ENCODE measurements at places on chromosomes 1 and 21.

DNA sequence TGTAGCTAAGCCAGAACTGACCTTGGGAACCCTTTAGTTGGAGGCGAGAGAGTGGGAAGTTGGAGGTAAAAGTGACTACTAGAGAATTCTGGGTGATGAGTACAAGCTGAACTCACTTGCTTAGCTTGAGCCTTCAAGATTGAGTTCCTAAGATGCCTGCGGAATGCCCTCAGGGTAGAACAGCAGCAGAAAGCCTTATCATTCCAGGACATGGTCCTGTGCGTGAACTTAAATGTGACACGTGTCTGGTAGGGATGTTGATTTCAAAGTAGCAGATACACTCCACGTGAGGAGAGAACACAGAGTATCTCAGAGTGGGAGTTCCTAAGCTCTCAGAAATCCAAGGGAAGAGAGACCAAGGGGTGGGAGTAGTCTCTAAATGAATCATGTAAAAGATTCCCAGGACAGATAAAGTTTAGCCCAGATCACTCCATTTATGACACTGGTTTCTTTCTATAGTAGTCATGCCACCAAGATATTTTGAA, 60.1 kb downstream of the KCNK1 start:
- DNase-seq = no peak

DNA sequence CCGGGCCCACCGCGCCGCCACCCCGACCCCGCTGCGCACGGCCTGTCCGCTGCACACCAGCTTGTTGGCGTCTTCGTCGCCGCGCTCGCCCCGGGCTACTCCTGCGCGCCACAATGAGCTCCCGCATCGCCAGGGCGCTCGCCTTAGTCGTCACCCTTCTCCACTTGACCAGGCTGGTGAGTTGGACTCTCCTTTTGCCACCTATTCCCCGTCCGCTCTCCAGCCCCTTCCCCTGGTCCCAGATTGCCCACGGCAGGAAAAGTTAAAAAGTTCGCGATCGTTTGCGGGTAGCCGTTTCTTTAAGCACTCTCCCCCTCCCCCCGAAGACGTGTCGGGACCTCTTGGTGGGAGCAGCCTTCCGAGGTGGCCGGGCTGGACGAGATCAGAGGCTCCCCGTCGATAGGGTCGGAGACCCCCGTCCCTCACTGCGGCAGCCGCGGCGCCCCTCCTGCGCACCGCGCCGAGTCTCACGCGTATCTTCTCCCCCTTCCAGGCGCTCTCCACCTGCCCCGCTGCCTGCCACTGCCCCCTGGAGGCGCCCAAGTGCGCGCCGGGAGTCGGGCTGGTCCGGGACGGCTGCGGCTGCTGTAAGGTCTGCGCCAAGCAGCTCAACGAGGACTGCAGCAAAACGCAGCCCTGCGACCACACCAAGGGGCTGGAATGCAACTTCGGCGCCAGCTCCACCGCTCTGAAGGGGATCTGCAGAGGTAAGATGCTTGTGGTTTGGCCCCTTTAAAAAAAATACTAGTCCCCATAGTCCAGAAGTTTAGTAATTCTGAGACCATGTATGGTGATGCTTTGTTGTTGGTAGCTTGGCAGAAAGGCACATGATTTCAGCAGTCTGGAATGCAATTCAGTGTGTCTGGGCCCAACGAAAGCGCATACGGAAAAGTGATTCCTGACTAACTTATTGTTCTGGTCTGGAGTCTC, 576 bp downstream of the CCN1 start:
- DNase-seq = no peak

GRCh38 chr1:57131701-57132394, 166.0 kb upstream of the C8B start:
- no peak for DNase-seq

GRCh38 chr1:154863315-154864174, 6.5 kb downstream of the KCNN3 start:
- DNase-seq = no peak

DNA sequence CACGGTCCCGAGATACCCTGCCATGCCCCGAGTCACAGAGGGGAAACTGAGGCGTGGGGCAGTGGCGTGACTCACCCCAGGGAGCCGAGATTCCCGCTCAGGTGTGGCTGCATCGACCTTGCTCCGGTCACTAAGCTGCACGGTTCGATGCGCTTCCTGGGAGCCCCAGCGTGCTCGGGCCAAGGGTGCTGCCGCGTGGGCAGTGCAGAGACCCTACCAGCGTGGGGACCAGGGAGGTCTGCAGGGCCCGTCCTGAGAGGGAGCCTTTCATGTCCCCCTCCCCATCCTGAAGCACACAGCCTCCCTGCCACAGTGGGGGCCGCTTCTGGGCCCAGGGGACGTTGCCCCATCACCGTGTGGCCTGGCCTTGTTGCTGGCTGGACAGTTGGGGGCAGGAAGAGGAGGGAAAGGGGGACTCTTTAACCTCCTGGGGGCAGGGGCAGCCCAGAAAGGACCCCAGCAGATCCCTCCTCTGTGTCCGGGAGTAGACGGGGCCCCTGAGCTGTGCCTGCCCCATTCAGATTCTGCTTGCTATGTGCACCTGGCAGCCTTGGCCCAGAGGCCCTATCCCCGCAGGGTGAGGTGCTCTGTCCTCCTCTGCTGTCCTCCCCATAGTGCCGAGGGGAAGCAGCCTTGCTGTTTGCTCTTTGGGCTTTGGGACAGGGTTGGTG, 52.3 kb downstream of the COL18A1 start:
- DNase-seq = no peak

DNA sequence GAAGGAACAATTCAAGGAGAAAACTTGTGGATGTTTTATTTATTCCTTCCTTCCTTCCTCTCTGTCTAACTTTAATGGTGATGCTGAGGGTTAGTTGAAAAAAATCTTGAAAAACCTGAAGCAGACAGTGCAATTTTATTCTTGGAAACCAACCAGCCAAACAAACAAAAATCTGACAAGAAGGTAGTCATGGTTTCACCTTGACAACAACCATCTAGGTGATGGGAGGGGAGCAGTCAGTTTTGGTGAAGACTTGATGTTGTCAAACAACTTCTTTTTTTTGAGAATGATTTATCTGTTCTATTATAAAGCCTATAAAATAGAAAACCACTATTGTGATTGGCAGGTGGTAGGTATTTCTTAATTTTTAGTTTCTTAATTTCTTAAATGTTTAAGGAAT, 92.4 kb upstream of the GPR88 start:
- peak; percentile 51 for DNase-seq

DNA sequence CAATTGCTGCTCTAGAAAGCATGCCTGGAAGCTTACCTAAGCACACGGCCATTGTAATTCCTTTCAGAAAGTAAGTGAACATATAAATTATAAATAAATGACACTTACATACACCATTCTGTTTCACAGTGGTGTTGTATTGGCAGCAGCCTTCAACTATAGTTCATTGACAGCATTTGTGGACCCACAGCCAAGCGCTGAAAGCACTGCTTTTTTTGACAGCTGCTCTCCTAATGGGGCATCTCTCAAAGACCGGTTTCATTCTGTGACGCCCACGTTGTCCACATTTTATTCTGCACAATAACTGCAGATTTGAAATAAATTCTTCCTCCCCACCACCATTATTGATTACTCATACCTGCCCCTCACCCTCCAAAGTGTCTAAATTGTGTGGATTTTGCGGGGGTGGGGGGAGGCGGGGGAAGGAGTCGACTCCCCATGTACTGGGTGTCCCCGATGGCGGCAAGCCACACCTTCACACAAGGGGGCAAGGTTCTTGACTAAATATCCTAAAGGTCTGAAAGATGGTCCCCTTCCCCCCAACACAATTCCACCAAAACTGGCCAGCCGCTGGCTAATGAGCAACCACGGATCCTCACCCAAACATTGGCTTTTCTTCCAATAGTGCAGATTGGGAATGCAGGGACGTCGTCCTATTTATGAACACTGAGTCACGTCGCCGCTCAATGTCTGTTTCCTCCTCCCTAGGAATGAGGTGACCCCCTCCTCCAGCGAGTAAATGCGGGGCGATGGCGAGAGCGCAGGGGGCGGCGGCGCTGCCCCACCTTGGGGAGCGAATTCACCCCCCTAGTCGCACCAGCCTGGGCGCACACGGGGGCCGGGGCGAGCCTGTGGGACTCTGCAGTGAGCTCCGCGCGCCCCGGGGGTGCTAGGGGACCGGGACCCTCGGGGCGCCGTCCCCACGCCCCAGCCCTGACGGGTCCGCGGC, 960 bp downstream of the RCAN1 start:
- DNase-seq = no peak

- DNase-seq = no peak
Measured at GRCh38 chr1:220448217-220448616, 79.7 kb upstream of the MARK1 start.

DNA sequence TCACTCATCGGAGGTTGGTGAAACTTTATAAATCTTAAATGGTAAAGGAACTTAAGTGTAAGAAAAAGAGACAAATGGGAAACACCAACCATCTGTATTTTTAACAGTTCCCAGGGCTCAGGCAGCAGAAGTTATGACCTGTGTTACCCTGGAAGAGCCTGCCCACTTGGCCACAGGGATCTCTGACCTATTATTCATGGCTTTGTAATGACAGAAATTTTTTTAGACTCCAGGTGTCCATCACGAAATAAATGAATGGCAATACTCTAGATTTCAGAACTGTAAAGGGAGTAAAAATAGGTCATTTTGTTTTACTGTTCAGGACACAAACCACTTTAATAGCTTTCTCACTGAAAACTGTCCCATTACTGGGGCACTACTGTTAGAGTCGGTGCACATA, 389.8 kb downstream of the VAV3 start:
- no peak for DNase-seq

- DNase-seq = no peak
Measured at GRCh38 chr21:22585558-22585957, 1587.3 kb downstream of the NCAM2 start.
